ENCODE measurements at places on chromosomes 16 and 17.

DNA sequence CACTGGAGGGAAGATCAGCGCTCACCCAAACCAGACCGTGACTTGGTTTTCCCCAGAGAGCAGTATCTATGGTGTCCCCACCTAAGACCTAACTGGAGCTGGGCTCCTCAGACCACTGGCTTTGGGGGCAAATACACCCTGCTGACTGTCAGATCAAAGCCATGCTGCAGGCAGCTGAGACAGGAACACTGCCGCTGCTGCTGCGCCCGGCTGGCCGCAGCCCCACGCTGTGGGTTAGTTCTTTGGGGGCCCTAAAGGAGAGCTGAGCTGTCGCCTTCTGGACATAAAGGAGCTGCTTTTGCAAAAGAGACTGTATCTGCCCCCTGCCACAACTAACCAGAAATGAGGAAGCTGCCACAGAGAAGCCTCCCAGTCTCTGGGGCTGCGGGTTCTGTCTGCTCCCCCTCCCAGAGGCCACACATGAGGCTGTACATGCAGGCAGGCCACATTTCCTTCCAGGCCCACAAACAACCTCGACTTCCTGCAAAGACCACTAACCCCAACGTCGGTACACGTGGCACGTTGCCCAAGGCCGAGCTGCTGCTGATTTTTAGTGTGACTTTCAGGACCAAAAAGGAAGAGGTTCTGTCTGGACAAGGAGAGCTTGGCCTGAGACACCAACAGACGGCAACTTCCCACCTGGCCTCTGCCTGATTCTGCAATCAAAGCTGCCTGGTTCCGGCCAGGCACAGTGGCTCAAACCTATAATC, 18.2 kb upstream of the ABR start:
- DNase-seq: no peak

GRCh38 chr16:27389272-27389961, 12.6 kb upstream of the IL21R start:
- no peak for DNase-seq

GRCh38 chr16:11100239-11100750, 155.7 kb downstream of the SOCS1 start:
- DNase-seq: peak; percentile 80

GRCh38 chr17:29165800-29166506, 14.2 kb downstream of the MYO18A start:
- no peak for DNase-seq

DNA sequence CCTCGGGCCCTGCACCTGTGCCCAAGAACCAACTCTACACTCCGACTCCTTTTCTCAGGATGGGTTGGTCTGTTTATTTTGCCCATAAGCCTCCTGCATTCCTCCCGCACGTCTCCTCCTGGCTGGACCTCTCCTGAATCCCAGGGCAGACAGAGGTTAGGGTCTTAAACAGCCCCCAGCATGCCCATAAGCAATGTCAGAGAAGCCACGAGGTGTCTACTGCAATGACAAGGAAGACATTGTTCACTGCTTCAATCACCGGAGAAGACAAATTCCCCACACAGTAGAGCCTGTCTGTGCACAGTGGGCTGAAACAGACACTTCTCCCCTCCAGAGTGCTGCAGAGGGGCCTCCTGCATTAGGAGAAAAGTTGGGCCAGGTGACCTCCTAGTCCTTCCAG, 230.6 kb upstream of the RPL38 start:
- DNase-seq: no peak

DNA sequence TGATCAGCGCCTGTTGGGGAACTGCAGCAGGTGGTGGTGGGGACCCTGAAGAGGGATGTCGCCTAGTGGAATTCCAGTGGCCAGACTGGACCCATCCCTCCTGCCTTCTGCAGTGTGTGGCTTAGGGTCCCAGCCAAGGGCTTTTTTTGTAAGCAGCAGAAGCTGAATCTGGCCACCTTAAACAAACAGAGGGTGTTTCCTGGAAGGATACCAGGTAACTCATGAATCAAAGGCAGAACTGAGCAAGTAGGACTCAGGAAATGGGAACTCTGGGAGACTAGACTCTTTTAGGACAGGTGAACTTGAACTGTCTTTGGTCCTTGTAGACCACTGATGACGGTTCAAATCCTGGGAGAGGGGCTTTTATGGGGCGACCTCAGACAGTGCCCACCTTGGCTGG, 124.0 kb downstream of the ABCC6 start:
- no peak for DNase-seq

- DNase-seq: no peak
Measured at GRCh38 chr16:2520784-2521531, 787 bp downstream of the AMDHD2 start.

DNA sequence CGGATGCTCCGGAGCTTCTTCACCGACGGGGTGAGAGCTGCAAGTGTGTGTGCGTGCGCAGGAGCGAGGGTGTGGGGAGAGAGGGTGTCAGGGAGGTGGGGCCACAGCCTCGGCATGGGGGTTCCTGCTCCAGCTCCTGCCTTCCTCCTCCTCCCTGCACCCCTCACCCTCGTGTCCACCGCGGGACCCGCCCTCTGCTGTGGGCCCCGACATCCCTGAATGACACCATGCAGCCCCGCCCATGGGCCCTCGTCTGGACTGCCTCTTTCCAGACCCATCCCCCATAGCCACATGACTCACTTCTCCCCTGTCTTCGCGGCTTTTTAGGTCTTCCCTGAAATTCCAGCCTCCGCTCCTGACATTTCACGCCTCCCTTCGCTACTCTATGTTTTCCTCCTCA, 41.6 kb downstream of the ARHGAP23 start:
- DNase-seq: no peak

- DNase-seq: no peak
Measured at GRCh38 chr17:73010414-73010813, 82.1 kb downstream of the SLC39A11 start.

DNA sequence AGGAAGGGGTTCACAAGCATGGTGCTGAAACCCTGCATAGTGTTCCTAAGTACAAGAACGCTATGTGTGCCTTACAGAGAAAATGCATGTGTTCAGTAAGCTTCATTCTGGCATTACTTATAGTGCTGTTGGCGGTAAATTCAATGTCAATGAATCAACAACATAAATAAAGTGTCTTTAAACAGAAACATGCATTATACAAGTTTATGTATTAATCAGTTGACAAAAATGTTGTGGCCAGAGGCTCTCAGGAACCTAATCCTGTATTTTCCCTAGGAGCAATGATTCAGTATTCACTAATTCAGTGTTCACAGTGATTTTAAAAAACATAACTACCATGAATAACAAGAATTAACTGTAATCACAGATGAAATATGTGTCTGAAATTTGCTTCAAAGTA, 47.1 kb upstream of the MYOCD start:
- no peak for DNase-seq

- no peak for DNase-seq
Measured at GRCh38 chr16:70018254-70018653, 67.1 kb downstream of the CLEC18A start.

DNA sequence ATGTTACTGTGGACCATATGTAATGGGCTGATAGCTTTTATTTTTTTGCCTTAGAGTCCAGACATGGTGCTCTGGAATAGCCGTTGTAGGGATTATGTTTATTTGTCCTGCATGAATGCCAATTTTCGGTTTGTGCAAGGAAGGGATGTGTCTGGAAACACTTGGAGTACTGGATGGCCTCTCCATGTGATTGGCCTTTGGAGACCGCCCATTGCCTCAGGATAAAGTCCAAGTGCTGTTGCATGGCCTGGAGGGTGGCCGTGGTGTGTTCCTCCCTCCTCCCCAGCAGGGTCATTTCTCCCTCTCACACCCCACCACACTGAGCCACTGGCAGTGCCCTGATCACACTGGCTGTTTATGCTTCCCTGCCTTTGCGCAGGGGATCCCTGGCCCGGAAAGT, 93.9 kb downstream of the MSI2 start:
- no peak for DNase-seq

- no peak for DNase-seq
Measured at GRCh38 chr17:4389079-4389478, 22.6 kb upstream of the UBE2G1 start.

DNA sequence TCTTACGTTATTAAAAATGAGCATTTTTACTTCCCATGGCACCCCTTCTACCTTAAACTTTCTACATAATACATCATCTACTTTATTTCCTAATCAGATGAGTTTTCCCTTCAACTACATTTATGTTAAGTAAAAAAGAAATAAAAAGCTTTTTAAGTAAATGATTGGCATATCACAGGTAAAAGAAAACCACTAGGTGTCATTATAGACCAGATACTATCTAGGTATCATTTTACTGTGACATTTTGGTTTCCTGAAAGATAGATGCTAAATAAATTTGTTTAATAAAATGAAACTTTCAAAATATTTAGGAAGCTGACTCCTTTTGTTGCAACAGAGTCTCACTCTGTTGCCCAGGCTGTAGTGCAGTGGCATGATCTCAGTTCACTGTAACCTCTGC, 3.8 kb upstream of the CMTM1 start:
- no peak for DNase-seq

DNA sequence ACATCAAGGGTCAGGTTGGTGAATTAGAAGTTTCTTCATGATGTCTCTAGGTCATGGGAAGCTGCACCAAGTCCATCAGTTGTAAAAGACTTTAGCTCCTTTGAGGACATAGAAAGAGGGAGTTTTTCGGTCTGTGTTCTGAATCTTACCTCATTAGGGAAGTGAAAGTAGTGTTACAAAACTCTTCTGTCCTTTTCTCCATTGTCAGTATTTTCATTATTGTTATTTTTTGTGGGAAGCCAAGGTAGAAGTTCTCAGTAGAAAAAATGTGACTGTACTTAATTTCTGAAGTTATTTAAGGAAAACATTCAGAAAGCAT, 24.2 kb downstream of the MAP3K3 start:
- no peak for DNase-seq

GRCh38 chr16:53991754-53992378, 287.9 kb downstream of the FTO start:
- no peak for DNase-seq

GRCh38 chr17:40520991-40521453, 19.6 kb upstream of the TNS4 start:
- DNase-seq: no peak

DNA sequence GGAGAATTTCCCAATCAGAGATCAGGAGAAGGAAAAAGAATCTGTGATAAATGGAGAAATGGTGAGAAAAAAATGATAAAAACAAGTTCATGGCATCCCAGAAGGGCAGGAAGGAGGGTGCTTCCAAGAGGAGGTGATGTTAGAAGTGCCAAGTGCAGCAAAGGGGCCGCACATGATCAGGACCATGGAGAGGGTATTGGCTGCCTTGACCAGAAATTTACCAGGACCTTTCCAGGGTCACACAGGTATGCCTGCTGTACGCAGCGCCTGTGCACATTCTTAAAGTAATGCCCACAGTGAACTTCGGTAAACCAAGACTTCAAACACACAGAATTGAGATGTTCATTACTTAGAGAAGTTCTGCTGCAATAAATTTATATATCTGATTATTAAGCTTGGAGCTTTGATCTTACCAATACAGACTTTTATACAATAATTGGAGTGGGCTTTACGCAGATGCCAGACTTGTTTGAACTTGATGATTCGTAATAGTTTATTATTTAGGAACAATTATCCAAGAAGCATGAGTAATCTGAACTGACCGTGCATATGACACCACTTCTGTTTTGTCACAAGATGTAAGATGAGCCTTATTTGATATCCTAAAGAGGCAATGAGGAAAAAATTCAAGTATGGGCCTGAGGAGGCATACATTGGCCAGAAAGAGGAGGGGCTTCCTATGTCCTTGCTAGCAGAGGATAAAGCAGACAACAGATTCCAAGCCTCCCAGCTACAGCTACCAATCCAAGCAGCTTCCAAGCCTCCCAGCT, 2.2 kb upstream of the KRT33A start:
- DNase-seq: no peak

DNA sequence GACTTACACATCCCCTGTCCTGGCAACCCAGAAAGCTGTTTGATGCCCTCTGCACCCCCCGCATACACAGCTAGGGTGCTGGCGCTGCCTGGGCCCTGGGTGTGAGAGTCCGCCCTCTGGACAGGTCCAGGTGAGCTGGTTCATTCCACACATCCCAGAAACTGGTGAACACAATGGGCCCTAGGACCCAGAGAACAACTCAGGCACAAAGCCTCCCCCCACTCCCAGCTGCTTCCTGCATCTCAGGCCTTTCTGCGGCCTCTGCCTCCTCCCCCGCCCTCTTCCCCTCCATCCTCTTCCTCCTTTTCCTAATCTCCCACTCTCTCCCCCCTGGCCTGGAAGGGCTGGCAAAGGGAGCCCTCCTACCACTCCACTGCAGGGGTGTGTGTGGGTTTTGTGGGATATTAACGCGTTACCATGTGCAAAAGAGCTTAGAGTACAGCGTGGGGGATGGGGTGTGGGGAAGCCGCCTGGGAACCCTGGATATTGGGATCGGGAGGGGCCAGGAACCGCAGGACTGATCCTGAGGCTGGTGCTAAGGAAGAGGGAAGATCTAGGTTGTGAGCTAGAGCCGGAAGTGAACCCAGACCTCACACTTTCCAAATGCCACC, 1.6 kb upstream of the PPP1R9B start:
- peak; percentile 26 for DNase-seq

GRCh38 chr17:58575511-58575910, 61.1 kb upstream of the MTMR4 start:
- DNase-seq: no peak

GRCh38 chr17:39568702-39569101, 39.0 kb downstream of the NEUROD2 start:
- DNase-seq: no peak

DNA sequence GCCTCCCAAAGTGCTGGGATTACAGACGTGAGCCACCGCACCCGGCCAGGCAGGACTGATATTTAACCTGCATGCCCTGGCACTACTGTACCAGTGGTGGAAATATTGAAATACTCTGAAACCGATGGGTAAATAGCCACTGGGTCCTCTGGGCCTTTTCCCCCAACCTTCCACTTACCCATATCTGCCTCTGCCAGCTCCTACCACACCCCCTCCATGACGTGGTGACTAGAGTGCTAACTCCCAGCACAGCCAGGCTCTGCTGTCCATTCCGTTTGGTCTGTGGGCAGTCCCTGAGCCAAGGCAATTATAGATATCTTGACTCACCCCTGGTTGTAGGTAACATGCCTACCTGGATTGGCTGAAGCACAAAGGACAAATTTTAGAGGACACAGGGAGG, 187.8 kb downstream of the PRKCB start:
- DNase-seq: no peak

- no peak for DNase-seq
Measured at GRCh38 chr16:10239640-10240039, 57.4 kb upstream of the GRIN2A start.

DNA sequence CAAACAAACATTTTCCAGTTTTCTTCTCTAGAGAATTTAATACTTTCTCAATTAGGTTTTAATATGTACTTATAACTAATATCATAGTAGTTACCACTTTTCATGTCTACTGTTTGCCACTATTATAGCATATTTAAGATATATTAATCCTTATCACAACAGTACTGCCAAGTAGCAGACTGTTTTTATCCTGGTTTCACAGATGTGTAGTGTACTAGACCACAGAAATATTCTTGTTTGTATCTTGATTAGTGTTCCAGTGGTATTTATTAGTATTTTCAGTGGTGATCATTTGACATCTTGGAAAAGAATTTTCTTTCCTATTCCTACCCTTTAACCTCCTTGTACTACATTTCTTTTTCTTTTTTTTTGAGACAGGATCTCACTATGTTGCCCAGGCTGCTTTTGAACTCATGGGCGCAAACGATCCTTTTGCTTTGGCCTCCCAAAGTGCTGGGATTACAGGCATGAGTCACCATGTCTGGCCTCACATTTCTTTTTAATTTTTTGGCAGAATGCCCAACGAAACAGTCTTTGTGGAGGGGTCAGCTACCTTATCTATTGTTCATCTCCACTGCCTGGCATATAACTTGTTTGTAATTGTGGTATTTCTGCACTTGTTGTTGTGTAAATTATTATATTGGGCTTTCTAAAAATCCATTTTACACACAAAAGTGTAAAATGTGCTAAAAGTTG, 27.2 kb downstream of the MAP2K4 start:
- no peak for DNase-seq

Data from cerebellar nuclear complex (tissue), 1 donor.